ENCODE measurements at places on chromosomes 11 and 22. TPM values are rescaled to one million over a fixed set of nuclear protein-coding genes. Genes with fewer than 3 reads are reported as not detected.

PRR5 gene
- 40.5 TPM for total RNA-seq

GRCh38 chr11:119686177-119686882 lies 42.7 kb downstream of the NECTIN1 start:
- DNase-seq: no peak

DEUP1 gene
- not detected for total RNA-seq

- no peak for DNase-seq
Observed at GRCh38 chr11:113295993-113296392, 18.4 kb upstream of the TTC12 start.

GRCh38 chr11:27837895-27838563 lies 137.8 kb upstream of the BDNF start:
- DNase-seq: no peak
